Mesothelial cell of epicardium (in vitro differentiated cells): ENCODE measurements at places on chromosomes 5 and 9. TPM values are rescaled to one million over a fixed set of nuclear protein-coding genes. Genes with fewer than 3 reads are reported as not detected.

DNA sequence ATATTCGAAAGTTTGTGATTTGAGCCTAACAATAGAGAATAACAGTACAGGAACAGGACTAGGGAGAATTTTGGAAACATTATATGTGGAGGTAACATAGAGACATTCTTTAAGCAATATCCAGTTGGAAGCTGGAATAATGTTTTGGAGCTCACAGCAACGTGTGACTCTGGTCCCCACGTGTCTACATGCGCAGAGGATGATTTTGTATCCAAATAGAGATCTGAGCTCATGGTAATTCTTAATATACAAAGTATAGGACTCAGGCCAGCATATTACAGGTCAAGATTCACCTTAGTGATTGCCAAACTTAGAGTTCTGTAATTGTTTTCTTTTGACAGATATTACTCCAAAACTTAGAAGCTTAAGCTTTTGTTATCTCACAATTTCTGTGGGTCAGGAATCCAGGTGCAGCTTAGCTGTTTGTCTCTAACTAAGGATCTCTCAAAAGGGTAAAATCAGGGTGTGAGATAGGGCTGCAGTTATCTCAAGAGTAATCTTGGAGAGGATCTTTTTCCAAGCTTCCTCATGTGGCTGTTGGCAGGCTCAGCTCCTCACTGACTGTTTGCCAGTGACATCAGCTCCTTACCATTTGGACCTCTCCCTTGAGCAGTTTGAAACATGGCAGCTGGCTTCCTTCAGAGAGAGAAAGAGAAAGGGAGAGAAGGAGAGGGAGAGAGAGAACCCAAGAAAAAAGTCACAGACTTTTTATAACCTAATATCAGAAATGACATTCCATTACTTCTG is 272.0 kb upstream of the ZNF462 start:
- peaks cover 10% of the 10 kb centered on the region for H3K4me1 ChIP-seq
- H3K36me3 ChIP-seq, result no peaks in the 10 kb centered on the region
- H3K27ac ChIP-seq, result no peak overlapping the region
- no peak overlapping the region for H3K4me3 ChIP-seq

- peak; percentile 50 for DNase-seq
- H3K4me3 ChIP-seq, result peak overlapping the region; percentile 66
- H3K27ac ChIP-seq, result peak overlapping the region; percentile 13
- no peaks in the 10 kb centered on the region for H3K36me3 ChIP-seq
Measured at GRCh38 chr5:100900796-100901781, 2.0 kb downstream of the ST8SIA4 start.

LCN10 gene
- 0.20 to 0.51 TPM (median 0.29 TPM) in 3 replicates for total RNA-seq

GRCh38 chr9:94908583-94909249 is 182.2 kb downstream of the AOPEP start:
- H3K4me3 ChIP-seq, result no peak overlapping the region
- peaks cover 75% of the 10 kb centered on the region for H3K4me1 ChIP-seq
- peak overlapping the region; percentile 85 for H3K27ac ChIP-seq
- no peaks in the 10 kb centered on the region for H3K27me3 ChIP-seq
- no peaks in the 10 kb centered on the region for H3K36me3 ChIP-seq

DNA sequence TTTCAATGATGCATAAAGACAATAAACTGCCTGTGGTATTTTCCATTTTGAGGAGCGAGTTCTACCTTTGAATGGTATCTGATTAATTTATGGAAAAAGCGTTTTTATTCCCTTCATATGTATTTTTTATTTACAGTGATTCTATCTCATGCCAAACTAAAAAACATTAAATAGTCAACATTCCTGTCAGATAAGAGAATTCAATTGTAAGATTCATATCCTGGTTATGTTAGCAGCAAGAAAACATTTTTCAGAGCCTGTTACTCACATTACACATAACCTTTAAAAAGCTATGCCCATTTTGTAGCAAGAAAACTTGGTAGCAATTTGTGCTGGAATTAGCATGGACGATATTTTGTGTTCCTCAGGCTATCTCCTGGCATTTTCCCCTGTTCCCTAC is 55.1 kb upstream of the PRLR start:
- no peaks in the 10 kb centered on the region for H3K27me3 ChIP-seq
- H3K27ac ChIP-seq, result no peak overlapping the region
- no peak overlapping the region for H3K4me3 ChIP-seq
- no peaks in the 10 kb centered on the region for H3K36me3 ChIP-seq
- DNase-seq, result no peak

DNA sequence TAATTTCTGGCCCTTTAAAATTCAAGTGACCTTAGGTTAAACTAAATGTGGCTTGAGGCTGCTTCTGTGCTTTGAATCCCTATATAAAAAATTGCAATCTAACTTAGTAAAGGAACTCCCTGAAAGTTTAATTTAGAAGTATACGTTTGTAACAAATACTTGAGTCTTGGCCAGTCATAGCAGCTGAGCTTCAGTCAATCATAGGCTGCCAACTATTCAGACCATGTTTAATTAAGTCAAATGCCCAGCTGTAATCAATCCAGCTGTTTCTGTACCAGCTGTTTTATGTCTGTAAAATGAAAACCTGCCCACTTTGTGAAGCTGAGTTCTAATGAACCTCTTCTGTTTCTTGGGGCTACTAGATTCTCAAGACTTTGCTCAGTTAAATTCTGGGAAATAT is 760.1 kb downstream of the MAT2B start:
- no peaks in the 10 kb centered on the region for H3K36me3 ChIP-seq
- DNase-seq, result no peak
- no peaks in the 10 kb centered on the region for H3K4me1 ChIP-seq

PHF24 gene
- 0.62 to 0.99 TPM (median 0.83 TPM) in 3 replicates for total RNA-seq
